ENCODE measurements at places on chromosomes 1 and 21.

DNA sequence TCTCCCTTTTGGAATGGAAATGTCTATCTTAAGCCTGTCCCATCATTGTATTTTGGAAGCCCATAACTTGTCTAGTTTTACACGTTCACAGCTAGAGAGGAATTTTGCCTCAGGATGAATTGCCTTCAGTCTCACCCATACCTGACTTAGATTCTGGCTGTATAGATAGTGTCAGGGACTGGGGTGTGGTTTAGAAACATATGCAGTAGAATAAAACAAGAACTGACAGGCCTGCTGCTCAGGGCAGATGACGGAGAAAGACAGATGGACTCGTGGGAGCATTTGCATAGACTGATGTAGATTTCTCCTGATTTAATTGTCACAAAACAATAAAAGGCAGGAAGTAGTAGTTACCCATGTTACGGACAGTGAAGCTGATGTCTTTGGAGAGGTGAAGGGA, 166.7 kb downstream of the UCK2 start:
- DNase-seq, result no peak

GRCh38 chr21:38929142-38929541, 123.4 kb downstream of the ETS2 start:
- DNase-seq, result no peak

DNA sequence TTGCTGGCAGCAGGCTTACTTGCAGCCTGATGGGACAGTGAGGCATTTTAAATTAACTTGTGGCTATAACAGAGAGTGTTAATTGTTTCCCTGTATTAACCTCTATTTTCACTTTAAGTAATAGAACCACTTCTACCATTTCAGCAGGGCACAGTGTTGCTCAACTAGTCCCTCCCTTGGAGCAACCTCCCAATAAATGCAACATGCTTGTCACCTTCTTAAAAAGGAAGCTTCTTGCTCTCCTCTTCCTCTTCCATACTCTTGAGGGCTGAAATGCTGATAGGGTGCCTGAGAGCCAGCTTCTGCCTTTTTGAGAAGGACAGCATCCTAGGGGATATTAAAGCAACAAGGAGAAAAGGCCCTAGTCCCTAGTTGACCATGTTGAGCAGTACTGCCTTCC, 52.1 kb downstream of the C4BPA start:
- DNase-seq, result no peak

DNA sequence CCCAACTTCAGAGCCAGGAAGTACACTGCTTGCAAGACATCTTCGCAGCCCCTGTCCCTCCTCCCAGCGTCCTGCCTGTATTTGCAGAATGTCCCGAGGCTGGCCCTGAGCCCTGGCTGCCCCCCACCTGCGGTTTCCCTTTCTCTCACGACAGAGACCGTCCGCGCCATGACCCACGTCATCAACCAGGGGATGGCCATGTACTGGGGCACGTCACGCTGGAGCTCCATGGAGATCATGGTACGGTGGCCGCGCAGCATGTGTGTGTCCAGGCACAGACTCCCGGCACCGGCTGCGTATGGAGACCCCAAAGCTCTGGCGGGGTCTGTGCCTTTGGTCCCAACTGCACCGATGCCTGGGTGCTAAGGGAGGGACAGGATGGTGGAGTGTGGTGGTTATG, 48.6 kb downstream of the KCNAB2 start:
- DNase-seq, result no peak

- no peak for DNase-seq
These were observed 77.5 kb upstream of the CAPZB start for GRCh38 chr1:19562847-19563246.

GRCh38 chr1:83676106-83676505, 322.8 kb downstream of the TTLL7 start:
- DNase-seq, result no peak

- no peak for DNase-seq
These were observed 331.6 kb downstream of the HHIPL2 start for GRCh38 chr1:222216255-222216754.

DNA sequence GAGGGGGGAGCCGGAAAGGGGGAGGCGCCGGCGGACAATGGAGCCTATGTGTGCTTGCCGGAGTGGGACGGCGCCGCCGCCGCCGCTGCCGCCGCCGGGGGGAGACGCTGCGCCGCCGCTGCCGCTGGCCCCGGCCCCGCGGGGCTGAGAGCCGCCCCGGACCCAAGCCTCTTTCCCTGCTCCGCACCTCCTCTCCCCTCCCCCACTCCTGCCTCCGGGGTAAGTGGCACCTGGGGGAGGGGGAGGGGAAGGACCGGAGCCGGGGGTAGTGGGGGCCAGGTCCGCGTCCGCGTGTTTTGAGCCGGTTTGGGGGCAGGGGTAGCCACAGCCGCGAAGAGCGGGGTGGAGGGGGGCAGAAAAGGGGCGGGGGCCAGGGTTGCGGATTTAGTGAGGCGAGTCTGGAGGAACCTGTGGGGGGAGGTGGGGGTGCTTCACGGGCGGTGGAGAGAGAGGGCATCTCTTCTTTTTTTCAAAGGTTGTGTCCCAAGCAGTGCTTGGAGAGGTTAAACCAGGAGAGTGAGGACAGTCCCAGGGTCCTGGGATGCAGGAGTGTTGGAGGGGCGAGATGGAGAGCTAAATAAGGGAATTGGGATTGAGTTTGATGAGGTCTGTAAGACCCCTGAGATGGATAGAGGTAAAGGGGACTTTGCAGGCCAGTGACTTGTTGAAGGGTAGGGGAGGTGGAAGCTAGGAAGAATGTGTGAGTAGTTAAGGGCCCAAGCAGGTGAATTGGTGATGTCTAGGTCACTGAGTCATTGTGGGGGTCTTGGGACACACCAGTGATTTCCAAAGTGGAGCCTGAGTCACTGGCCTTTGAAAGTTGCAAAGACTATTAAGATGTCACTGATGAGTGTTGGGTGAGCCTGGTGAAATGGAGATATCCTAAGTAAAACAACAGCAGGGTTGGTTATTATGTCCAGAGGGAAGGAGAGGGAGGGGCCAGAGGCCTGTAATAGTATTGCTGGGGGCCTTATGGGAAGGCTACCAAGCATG, 59.1 kb downstream of the BCL9 start:
- DNase-seq, result no peak

GRCh38 chr1:174746024-174746808, 253.5 kb upstream of the CACYBP start:
- no peak for DNase-seq

DNA sequence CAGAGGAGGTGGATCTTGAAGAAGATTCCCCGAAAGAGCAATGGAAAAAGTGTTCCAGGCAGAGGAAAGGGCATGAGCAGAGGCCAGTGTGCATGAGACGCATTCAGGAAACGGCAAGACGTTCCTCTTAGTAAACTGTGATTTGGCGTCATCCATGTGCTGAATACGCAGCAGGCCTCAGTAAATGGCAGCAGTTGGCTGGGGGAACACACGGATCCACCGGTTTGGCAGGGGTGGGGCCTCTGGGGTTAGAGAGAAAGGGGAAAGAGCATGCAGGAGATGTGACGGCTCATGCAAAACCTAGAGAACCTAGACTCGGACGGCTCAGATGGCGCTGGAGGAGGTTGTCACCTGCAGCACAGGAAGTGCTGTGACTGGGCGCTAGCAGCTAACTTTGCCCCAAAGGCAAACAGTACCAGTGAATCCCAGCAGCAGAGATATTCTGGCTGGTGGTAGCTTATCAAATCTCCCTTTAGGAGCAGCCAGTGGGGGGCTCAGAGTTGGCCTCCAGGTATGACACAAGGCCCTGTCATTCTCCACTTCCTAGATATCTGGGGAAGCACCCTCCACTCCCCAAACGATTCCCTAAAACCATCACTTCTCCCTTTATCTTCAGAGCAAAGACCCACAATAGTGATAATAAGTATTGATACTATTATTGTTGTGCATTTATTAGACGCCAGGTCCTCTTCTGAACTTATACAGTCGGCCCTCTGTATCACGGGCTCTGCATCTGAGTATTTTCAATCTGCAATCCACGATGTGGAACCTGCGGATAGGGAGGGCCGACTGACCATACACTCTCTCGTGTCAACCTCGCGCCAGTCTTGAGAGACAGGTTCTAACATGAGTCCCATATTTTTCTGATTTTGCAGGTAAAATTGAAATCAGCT, 7.6 kb downstream of the LAPTM5 start:
- no peak for DNase-seq
